ENCODE measurements at places on chromosomes 3 and 15.

DNA sequence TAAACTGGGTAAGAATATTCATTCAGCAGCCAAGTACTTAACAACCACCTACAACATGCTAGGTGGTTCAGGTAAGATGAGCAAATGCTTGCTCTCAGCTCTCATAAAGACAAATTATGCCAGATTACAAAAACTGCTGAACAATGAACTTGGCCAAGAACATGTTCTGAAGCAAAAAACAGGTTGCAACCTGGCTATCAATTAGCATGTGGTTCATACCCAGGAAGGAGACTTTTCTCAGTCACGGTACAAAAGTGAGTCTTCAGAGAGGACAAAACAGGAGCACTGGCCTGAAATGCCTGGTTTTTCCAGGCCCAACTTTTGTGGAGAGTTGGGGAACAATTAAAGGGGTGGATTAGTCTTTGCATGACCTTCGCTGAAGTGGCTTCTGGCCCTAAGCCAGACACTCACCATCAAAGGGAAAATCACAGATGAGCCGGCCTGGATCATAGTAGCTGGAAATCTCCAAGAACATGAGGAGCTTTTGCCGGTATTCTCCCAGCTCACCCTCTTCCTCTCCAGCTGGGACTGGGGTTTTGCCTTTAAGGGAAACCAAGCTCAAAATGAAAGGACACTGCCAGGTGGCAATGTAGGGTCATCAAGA lies 7.6 kb upstream of the PLA2G4F start:
- DNase-seq: no peak

DNA sequence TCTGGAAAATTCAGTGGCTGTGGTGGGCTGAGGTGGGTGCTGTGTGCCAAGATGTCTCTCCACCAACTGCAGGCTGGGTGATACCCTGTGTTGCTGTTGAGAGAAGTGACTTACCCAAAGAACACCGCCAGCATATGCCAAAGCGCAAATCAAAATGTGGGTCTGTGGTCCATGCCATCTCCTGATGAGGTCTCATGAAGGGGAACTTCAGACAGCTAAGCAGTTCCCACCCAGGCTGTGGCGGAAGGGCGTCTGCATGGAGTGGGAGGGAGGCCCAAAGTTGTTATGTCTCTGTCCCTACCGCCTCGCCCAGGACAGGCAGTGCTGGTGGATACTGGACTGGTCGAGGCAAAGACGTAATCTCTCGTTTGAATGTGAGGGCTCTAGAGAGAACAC lies 70.9 kb upstream of the PLXNA1 start:
- DNase-seq: no peak

DNA sequence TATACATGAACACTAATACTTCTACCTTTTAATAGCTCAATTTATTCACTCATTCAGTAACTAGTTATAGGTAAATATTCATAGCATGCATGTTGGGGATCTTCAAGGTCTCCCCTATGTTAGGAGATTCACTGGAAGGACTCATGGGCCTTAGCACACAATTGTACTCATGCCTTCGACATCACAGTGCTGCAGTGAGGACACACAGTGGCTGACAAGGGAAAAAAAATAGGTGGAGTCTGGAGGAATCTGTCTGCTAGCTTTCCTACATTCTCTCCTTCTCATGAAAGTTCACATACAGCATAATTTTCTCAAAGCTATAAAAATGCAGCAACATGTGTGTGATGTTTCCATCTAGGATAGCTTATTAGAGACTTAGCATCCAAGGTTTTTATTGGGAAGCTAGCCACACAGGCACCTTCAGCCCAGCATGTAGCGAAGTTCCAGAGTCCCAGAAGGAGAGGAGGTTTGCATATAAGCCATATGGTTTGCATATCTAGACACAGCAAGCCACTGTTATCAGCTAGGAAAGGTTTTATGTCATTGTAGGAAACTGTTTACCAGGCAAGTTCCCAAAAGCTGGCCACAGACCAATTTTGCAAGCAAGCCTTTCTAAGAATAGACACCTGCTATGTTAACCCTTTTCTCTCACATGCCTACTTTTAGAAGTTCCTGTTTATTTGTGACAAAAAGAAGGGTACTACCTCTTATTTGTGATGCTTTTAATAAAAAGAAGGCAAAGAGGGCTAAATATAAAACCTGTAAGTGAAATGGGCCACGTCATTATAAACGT lies 46.4 kb downstream of the MORC1 start:
- no peak for DNase-seq

DNA sequence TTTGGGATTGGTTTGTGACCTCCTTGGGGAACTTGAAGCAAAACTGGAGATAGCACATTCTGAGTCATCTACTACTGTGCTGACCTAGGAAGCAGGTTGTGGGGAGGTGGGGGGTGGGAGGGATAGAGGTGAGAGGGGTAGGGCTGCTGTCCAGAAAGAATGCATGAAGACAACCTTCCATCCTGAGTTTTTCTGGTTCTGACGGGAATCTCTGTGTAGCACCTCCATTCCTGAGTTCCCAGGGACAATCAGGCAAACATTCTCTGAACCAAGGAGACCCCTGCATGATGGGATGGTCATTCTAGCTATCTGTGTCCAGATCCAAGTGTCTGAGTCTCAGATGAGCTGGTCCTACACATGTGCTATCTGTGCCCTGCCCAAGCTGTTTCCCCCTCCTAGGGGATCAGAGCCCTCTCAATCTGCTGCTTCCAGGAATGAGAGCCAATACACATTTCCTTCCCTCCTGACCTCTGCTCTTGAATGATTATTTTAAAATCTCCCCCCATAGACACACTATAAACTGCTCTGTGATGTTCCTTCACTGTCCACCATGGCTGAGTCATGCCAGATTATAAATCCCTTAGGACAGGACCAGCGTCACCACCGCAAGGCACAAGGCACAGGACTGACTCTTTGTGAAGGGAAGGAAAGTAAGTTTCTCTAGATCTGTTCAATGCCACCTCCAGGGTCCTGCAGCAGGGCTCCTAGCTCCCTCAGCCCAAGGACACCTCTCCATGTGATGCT lies 2.2 kb upstream of the CD276 start:
- no peak for DNase-seq

DNA sequence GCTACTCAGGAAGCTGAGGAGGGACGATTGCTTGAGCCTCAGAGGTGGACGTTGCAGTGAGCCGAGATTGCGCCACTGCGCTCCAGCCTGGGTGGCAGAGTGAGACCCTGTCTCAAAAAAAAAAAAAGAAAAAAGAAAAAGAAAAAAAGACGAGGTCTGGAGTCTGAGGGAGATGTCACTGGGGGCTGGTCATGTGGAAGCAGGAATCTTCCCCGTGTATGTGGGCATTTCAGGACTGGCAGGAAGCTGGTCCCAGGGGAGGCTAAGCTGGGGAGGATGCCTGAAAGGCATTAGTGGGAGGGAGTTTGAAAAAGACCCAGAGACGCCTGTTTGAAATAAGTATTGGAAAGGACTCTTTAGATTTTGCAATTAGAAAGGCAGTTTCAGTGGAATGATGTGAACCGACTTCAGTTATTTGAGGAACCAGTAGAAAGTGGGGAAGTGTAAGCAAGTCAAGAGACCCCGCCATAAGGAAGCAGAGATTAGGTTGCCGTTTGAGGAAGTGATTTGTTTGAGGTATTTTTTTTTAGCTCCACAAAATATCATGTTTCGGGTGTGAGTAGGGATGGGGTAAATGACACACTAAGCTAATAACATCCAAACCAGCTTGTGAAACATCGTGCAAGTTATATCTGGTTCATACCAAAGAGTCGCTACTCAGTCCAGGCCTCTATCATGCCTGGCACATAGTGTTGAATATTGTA lies 55.5 kb downstream of the ST6GAL1 start:
- DNase-seq: peak; percentile 33

DNA sequence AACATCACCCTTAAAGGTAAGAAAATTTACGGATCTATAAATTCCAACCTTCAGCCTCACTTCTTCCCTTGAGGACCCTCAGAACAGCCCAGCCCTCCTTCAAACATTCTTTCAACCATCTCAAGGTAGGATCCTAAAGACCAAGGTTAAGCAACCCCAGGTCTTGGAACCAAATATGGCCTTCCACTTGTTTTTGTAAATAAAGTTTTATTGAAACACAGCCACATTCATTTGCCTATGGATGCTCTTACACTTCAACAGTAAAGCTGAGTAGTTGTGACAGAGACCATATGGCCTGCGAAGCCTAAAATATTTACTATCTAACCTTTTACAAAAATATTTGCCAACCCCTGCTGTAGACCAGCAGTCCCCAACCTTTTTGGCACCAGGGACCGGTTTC lies 70.4 kb upstream of the NTRK3 start:
- no peak for DNase-seq
